Stimulated activated CD8-positive, alpha-beta memory T cell treated with anti-CD3 and anti-CD28 coated beads, Interleukin-15, amount 100 ng/mL, for 4 hours (primary cell): ENCODE measurements at places on chromosomes 11 and 22.

- no peak for DNase-seq
Measured at GRCh38 chr11:68932358-68932757, 28.7 kb downstream of the IGHMBP2 start.

DNA sequence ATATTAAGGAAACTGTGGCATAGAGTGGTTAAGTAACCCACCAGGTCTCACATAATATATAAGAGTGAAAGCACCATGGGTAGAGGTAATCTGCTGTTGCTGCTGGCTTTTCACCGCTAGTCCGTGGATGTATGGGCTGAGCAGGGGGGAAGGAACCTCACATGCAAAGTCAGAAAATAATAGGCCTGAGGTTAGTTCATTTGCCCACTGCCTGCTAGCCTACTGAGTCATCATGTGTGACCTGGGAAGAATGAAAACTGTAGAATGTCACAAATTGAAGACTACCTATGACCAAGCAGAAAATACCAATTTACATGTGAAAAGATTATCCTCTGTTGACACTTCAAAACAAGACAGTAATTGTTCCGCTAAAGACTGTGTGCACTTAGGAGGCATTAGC, 560.1 kb upstream of the FAT3 start:
- DNase-seq = no peak

DNA sequence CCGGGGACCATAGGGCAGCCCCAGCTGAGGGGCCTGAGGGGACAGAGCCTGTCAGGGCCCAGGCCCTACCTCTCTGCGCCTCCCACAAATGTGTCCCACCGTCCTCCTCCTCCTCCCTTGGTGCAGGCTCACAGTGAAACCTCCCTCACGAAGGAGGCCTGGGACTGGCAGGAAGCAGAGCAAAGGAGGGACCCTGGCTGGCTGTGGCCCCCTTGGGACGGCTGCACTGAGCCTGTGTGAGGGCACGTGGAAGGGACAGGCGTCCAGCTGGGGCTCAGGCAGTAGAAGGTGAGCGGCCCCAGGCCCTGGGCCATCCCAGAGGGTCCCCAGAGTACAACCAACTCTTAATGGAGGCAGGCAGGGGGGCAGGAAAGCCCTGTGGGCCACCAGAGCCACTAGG, 60.7 kb downstream of the ELFN2 start:
- no peak for DNase-seq

DNA sequence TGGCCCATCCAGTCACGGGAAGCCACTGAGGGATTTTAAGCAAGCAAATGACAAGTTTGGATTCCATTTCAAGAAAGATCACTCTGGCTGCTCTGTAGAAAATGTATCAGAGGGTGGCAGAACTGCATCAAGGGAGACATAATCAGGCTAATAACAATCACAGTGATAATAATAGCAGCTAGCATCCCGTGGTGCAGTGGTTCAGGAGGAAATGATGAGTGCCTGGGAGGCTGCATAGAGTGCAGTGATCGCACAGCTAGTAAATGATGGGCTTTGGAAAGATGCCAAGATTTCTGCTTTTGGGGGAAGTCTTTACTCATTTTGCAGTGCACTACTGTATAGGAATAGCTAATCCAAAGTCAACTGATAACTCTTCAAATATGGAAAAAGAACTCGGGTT, 35.8 kb downstream of the TNRC6B start:
- no peak for DNase-seq

DNA sequence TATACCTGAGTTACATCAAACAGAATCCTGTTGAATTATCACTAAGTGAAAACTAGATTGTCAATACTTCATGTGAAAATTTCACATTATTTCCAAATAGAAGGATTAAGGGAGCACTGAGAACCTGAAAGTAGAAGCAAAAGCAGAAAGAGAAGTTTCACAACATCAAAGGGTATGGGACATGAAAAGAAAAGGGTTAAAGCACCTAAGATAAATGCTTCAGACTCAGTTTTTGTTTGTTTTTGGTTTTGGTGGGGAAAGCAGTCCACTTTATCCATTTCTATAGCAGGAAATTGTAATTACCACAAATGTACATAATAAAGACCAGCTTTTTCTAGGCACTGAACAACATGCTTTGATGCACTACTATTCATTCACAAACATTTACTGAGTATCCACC, 1069.7 kb upstream of the CCDC90B start:
- DNase-seq = no peak

GRCh38 chr11:62352355-62353336, 15.4 kb downstream of the ASRGL1 start:
- DNase-seq = no peak

DNA sequence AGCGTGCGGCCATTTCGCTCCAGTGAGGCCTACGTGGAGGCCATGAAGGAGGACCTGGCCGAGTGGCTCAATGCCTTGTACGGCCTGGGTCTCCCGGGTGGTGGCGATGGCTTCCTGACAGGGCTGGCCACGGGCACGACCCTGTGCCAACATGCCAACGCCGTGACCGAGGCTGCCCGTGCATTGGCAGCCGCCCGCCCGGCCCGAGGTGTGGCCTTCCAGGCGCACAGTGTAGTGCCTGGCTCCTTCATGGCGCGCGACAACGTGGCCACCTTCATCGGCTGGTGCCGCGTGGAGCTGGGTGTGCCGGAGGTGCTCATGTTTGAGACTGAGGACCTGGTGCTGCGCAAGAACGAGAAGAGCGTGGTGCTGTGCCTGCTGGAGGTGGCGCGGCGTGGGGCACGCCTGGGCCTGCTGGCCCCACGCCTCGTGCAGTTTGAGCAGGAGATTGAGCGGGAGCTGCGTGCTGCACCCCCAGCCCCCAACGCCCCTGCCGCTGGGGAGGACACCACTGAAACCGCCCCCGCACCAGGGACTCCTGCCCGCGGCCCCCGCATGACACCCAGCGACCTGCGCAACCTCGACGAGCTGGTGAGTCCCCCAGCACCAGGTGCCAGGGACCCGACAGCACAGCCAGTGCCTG, 1.8 kb downstream of the GAS2L1 start:
- no peak for DNase-seq

- no peak for DNase-seq
Measured at GRCh38 chr22:25892678-25893077, 150.7 kb downstream of the MYO18B start.

DNA sequence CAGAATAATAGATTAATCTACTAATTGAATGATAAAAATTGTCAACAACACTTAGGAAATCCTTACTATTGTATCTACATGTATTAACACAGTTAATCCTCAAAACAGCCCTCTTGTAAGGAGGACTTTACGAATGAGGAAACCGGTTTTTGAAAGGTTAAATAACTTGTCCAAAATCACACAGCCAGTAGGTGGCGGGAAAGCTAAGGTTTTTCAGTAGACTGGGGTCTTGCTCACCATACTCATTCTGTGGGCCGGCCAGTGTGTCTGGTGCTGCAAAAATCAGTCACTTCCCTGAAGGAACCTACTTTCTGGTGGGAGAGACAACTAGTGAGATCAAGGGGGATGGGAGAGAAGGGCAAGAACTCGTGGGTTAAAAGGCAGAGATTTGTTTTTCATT, 3.8 kb downstream of the DCPS start:
- DNase-seq = no peak

GRCh38 chr11:8910649-8911026, 351 bp upstream of the AKIP1 start:
- no peak for DNase-seq
